ENCODE measurements at places on chromosomes 16 and 17. TPM values are rescaled to one million over a fixed set of nuclear protein-coding genes. Genes with fewer than 3 reads are reported as not detected.

DNA sequence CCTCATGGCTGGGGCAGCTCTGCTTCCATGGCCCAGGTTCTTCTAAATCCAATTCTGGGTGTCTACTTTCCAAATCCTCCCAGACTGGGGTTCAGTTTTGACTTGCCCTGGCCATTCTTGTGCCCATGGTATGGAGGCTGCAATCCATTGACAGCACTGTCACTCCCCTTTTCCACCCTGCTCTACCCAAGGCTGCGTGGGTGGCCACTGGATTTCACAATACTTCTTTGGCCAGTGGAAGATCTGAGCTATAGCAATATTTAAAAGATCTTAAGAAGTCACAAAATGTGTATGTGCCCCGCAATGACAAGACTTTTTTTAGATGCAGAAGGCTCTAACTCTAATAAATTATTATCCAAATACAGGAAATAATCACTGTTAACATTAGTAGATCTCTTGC is 329.4 kb upstream of the CCL2 start:
- no peaks in the 10 kb centered on the region for H3K4me1 ChIP-seq
- no peak overlapping the region for H3K4me3 ChIP-seq
- no peak overlapping the region for H3K27ac ChIP-seq
- peaks cover 7% of the 10 kb centered on the region for H3K27me3 ChIP-seq
- H3K36me3 ChIP-seq = no peaks in the 10 kb centered on the region

DNA sequence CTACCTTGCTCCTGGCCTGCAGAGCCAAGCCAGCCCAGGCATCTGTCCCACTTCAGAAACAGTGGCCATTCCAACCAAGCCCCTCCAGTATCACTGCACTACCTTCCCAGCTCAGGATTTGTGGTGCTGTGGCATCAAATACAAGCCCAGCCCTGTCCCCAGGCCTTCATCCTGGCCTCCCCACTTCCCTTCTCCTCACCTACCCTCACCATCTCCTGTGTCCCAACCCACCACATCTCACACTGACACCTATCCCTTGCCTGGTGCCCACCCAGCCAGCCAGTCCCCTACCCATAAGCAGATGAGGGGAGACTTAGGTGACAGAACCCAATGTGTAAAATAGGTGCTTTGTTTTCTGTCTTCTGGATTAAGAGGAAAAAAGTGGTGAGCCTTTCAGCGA is 66.0 kb upstream of the CDH5 start:
- H3K36me3 ChIP-seq = no peaks in the 10 kb centered on the region
- H3K4me1 ChIP-seq = peaks cover 11% of the 10 kb centered on the region

DNA sequence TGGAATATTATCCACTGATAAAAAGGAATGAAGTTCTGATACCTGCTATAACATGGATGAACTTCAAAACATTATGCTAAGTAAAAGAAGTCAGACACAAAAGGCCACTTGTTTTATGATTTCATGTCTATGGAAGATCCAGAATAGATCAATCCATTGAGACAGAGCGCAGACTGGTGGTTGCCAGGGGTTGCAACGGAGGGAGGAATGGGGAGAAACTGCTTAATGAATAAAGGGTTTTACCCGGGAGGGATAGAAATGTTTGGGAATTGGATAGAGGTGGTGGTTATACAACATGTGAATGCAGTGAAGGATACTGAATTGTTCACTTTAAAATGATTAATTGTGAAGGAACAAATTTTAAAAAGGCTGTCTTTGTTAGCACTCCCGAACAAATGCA is 30.2 kb downstream of the WDR59 start:
- peaks cover 8% of the 10 kb centered on the region for H3K36me3 ChIP-seq
- no peak for DNase-seq
- H3K4me3 ChIP-seq = no peak overlapping the region
- H3K4me1 ChIP-seq = peaks cover 2% of the 10 kb centered on the region

GRCh38 chr16:78552106-78552675 is 452.7 kb downstream of the WWOX start:
- H3K27me3 ChIP-seq = peaks cover 10% of the 10 kb centered on the region

GRCh38 chr17:19579867-19580565 is 46.4 kb downstream of the SLC47A1 start:
- H3K27me3 ChIP-seq = peaks cover 44% of the 10 kb centered on the region
- no peak for DNase-seq
- no peak overlapping the region for H3K27ac ChIP-seq
- no peak overlapping the region for H3K4me3 ChIP-seq
- H3K36me3 ChIP-seq = no peaks in the 10 kb centered on the region
- H3K4me1 ChIP-seq = no peaks in the 10 kb centered on the region

DNA sequence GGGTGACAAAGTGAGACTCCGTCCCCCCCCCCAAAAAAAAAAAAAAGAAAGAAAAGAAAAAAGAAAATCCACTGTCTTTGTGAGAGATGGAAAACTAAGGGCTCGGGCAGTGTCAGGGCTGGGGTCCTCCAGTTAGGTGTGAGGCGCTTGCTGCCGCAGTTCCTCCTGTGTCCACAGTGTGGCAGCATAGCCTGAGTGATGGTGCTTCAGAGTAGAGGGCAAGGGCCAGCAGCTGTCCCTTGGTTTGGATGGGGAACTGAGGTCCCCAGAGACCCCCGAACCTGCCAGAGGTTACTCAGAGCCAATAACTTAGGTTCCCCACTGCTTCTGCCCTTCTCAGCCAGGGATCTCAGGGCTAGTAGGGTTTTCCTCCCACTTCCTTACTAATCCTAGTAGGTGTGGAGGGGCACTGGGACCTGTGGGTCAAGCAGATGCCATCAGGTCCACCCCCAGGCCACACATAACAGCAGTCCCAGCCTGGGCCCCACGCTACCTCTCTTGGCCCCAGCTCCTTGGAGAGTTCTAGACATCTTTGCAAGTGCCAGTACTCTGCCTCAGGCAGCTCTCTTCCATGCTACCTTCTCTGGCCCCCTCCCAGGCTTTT is 7.9 kb upstream of the LLGL1 start:
- no peaks in the 10 kb centered on the region for H3K27me3 ChIP-seq
- H3K27ac ChIP-seq = no peak overlapping the region
- H3K4me1 ChIP-seq = peaks cover 6% of the 10 kb centered on the region
- no peaks in the 10 kb centered on the region for H3K36me3 ChIP-seq

The IL34 gene
- total RNA-seq = not detected

The SLC5A10 gene
- not detected for total RNA-seq

The PTX4 gene
- total RNA-seq = not detected

The LRRC75A gene
- 4.6 TPM for total RNA-seq

Measured in activated CD8-positive, alpha-beta memory T cell treated with anti-CD3 and anti-CD28 coated beads, Interleukin-2, amount 10 ng/mL, durations not matched to agents 7 days and 5 days (primary cell).